Stimulated activated CD8-positive, alpha-beta memory T cell treated with anti-CD3 and anti-CD28 coated beads, Interleukin-7, amount 100 ng/mL, for 1 hour (primary cell): ENCODE measurements at places on chromosomes 3 and 15.

- DNase-seq, result no peak
Observed at GRCh38 chr15:101411581-101411980, 77.9 kb downstream of the PCSK6 start.

- no peak for DNase-seq
Observed at GRCh38 chr15:87477737-87478686, 778.5 kb downstream of the NTRK3 start.

- DNase-seq, result no peak
Observed at GRCh38 chr3:29397406-29397805, 116.5 kb downstream of the RBMS3 start.

GRCh38 chr15:45392584-45392855, 14.2 kb upstream of the GATM start:
- DNase-seq, result no peak

- DNase-seq, result no peak
Observed at GRCh38 chr15:33114374-33114717, 80.2 kb downstream of the FMN1 start.

- no peak for DNase-seq
Observed at GRCh38 chr3:56188201-56188600, 280.1 kb downstream of the ERC2 start.

DNA sequence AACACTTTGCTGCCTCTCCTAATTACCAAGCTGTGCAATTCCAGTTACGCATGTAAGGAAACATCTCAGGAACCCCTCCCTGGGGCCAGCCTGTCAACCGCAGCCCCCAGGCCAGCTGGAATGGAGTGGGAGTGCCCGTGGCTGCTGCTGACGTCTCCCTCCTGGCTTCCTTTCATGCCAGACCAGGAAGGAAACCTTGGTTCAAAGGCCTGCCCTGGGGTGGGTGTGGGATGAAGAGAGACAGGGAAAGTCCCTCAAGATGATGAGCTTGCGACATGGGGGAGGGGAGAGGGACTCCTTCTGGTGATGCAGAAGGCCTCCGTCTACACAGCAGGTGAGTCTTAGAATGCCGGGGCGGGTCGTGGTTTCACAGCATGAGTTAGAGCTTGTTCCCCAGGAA, 11.4 kb upstream of the CYP11A1 start:
- no peak for DNase-seq
